ENCODE measurements at places on chromosomes 7 and 10.

DNA sequence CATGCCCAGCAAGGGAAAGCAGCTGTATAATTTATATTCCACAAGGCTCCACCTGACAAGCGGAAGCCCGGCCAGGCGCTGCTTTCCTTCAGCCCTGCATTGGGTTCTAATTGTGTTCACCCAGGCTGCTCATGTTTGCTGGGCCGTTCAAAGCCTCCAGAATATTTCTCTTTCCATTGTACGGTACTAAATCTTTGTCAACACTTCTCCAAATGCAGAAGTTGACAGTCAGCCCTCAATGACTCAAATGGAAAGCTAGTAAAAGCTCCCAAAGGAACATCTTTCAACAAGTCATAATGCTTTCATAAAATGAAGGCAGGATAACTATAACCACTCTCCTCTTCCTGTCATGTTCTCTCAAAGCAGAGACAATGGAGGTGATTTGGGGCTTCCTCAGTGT, 17.8 kb upstream of the CPXM2 start:
- DNase-seq = no peak

- DNase-seq = no peak
Measured at GRCh38 chr10:71440506-71441035, 43.9 kb downstream of the CDH23 start.

DNA sequence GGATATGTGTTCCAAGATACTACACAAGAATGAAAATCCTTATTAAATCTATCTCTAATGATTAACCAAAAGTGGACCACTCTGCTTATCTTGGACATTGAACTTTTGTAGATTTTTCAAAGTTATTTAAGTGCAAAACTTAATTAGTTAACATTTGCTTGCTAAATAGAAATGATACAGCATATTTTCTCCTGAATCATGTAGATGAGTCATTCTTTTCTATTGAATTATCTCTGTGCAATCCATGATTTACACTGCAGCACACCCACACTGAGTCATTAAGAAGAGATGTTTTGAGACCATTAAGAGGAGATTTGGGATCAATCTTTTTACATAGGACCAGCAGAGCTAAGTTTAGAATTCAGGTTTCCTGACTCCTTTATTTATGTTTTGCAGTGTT, 6.6 kb upstream of the ABCC2 start:
- peak; percentile 84 for DNase-seq

DNA sequence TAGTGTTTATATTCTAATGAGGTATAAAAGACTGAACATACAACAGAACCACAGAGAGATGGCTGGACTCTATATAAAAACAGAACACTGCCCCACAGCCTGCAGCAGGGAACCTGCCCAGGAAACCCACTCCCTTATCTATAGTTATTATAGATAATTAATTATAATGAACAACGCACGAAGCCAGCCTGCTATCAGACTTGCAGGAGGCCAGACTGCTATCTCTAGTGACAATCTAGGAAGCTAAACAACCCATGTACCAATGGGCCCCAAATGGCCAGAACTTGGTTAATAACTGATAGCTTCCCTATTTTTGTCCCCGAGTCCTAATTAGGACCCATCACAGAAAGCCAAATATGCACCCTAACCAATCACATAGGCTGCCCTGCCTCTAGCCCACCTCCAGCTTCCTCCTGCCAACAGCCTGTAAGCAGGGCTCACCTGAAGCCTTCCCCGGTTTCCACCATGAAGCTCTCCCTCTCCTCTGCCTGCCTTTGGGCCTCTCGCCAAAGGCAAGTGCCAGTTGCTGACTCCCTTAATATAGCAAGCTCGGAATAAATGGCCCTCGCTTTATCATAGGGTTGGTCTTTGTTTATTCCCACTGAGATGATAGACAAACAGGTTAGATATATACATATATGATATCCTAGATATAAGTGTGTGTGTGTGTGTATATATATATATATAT, 74.5 kb downstream of the SYPL1 start:
- no peak for DNase-seq

DNA sequence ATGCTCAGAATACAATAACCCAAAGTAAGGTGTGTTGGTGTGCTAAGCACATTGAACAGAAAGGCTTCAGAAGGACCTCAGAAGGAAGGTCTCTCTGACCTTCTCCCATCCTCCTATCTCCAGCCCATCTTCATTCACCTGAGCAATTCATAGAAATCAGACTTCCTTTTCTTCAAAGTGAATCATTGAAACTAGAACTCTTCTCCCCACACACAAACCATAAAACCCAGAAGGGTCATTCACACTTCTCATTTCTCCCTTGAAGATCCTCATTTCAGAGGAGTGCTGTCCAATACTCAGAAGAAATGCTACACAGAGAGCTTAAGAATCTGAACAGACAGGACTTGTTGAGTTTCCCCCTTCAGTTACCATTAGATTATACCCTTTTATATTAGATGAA, 89.5 kb downstream of the VWDE start:
- no peak for DNase-seq

GRCh38 chr10:7659560-7659959, 7.2 kb downstream of the ITIH5 start:
- peak; percentile 53 for DNase-seq

GRCh38 chr7:26155531-26156375, 3.8 kb downstream of the NFE2L3 start:
- peak; percentile 90 for DNase-seq

GRCh38 chr10:122018491-122018890, 29.5 kb downstream of the TACC2 start:
- DNase-seq = no peak

DNA sequence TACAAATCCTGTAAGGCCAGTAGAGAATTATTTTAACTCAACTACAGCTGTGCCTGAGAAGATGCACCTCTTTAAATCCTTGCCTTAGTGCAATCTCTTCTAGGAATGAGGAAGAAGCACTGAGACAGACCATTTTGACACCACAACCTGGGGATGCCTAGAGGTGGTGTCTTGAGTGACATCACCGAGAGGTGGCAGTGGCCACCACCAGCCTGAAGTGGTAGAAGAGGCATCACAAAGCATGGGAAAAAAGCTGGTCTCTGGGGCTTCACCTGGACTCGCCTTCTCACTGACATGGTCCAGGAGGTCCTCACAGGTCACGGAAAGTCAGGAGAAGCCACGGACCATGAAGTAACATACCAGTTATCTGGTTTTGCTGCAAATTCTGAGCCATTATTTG, 99.2 kb upstream of the PDLIM1 start:
- DNase-seq = no peak

DNA sequence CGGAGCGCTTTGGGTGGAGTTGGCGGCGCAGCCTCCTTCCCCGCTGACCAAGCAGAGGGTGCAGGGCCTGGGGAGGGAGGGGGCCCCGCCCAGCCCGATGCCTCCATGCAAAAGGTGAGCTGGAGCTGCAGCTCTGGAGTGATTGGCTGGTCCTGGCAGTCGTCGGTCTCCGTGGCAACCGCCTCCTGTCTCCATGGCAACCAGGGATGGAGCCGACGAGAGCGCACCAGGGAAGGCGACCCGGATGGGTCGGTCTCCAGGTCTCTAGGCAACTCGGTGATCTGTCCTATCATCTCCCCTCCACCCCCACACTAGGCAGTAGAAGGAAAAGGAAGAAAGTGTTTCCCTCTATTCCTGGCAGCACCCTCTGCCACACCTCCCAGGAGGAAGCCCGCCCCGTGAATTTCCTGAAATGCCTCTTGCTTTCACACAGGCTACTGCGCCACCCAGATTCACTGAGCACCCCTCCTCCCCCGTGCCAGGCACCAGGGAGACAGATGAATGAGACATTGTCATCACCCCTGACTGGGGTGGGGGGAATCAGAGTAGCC, 647 bp upstream of the NACAD start:
- peak; percentile 64 for DNase-seq

DNA sequence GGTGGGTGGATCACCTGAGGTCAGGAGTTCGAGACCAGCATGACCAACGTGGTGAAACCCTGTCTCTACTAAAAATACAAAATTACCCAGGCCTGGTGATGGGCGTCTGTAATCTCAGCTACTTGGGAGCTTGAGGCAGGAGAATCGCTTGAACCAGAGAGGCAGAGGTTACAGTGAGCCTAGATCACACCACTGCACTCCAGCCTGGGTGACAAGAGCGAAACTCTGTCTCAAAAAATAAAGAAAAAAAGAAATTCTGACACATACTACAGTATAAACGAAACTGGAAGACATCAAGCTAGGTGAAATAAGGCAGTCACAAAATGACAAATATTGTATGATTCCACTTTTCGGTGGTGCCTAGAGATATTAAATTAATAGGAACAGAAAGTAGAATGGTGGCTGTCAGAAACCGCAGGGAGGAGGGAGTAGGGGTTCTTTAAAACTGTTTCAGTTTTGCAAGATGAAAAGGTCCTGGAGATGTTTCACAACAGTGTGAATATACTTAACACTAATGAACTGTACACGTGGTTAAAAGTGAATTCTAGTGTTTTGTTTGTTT, 23.2 kb downstream of the PILRA start:
- DNase-seq = no peak

GRCh38 chr10:132626761-132627665, 89.4 kb downstream of the INPP5A start:
- no peak for DNase-seq

DNA sequence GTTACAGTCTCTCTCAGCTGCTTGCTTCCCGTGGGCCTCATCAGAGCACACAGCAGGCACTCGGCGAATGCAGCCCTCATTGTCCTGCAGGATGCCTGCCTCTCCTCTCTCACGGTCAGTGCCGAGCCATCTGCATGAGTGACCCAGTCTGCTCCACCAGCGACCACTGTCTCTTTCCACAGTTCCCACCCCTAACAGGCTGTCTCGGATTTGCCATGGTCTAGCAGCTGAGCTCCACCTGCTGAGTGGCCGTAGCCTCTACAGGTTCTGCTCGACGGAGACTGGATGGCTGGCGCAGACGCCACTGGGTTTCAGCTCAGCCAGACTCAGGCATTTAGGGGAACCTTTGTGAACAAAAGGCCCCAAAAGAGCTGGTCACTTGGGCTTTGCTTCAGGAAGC, 209.4 kb upstream of the FOXK1 start:
- DNase-seq = no peak

- no peak for DNase-seq
Measured at GRCh38 chr7:90717296-90718060, 121.4 kb downstream of the CDK14 start.

DNA sequence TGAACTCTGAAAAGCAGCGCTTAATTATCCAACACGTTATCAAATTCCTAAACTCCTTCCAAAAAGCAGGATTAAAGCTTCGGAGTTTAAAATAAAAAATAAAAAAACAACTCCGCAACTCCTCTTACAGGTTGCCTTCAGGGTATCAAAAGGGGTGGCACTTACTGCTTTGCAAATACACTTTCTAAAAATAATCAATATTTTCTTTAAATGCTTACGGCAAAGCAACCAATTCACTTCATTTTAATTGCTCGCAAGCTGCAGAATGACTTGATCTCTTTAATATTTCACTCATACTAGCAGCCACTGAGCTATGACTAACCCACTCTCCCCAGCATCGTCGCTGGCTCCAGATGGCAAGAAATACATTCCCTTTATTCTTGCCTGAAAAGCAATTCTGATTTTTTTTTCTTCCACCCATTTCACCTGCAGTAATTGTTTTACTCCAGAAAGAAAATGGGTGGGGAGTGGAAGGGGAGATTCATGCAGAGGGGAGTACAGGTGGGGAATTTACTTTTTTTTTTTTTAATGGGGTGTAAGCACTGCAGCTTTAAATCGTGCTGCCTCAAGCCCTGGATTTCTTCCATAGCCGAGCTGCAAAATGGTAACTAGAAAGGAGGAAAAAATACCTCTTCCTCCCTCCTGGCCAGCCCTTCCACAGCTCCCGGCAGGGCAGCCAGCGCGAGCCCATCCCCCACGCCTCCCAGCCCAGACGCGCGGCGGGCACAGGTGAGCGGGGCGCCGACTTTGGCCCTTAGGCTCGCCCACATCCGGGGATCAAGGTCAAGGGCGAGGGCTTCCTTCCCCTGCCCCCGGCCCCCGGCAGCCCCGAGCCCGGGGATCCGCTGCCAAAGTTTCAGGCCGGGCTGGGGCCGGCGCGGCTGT, 54.2 kb upstream of the FHIP2A start:
- peak; percentile 62 for DNase-seq

GRCh38 chr10:70540089-70540788, 61.7 kb downstream of the PALD1 start:
- DNase-seq = no peak

- no peak for DNase-seq
Measured at GRCh38 chr7:106371629-106372028, 86.8 kb upstream of the NAMPT start.

GRCh38 chr10:42754155-42755027, 28.2 kb upstream of the BMS1 start:
- no peak for DNase-seq

DNA sequence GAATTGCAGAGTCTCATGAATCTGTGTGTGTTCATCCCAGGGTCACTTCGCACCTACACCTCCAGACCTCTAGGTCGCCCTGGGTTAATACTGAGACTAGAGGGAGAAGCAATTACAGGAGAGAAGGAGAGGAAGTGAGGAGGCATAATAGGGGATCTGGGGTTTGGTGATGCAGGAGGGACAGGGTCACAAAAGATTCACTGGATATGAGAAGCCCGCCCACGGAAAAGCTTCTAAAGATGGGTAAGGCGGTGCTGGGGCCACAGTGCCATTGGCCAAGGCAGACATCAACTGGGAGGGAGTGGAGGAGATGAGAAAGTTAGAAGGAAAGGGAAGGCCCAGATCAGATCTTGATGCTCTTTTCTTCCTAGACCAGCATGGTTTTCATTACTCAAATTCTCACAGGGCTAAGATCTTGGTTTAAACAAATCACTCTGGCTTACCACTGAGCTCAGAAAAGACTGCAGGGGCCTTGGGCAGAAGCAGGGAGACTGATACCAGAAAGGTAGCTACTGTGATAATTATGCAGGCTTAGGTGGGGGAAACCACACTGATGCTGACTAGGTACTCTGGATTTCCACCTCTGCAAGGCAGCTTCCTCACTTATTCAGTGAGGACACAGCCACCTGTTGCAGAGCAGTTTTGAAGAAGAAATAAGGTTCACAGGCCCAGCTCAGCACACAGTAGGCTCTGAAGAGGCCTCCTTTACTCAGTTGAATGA, 17.4 kb upstream of the ZNF273 start:
- DNase-seq = no peak

GRCh38 chr7:121456785-121457359, 60.8 kb upstream of the FAM3C start:
- no peak for DNase-seq

GRCh38 chr7:94440451-94441039, 45.9 kb downstream of the COL1A2 start:
- peak; percentile 68 for DNase-seq

GRCh38 chr10:110625951-110626855, 17.9 kb upstream of the RBM20 start:
- no peak for DNase-seq

DNA sequence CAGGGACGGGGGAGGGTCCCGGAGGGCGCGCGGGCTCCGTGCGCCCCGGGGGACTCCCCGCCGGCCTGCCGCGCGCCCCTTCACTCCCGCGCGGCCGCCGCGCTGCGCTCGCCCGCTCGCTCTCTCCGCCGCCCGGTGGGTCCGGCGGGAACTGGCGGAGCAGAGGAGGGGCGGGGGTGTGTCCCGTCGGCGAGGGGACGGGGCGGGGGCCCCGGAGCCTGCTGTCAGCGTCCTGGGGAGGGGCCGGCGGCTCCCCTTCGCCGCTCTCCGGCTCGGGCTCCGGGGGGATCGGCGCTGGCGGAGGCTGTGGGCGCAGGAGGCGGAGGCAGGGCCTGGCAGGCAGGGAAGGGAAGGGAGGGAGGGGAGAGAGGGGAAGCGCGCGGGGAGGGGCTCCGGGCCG, at the start of gene SH3PXD2A:
TSS of gene SH3PXD2A (minus strand) at position 153 of the 400 bp plus-strand sequence. CDS start 310 bp downstream, outside the sequence.
- DNase-seq = no peak

Measured in M059J (cell line).